ENCODE measurements at places on chromosomes 1 and 21.

DNA sequence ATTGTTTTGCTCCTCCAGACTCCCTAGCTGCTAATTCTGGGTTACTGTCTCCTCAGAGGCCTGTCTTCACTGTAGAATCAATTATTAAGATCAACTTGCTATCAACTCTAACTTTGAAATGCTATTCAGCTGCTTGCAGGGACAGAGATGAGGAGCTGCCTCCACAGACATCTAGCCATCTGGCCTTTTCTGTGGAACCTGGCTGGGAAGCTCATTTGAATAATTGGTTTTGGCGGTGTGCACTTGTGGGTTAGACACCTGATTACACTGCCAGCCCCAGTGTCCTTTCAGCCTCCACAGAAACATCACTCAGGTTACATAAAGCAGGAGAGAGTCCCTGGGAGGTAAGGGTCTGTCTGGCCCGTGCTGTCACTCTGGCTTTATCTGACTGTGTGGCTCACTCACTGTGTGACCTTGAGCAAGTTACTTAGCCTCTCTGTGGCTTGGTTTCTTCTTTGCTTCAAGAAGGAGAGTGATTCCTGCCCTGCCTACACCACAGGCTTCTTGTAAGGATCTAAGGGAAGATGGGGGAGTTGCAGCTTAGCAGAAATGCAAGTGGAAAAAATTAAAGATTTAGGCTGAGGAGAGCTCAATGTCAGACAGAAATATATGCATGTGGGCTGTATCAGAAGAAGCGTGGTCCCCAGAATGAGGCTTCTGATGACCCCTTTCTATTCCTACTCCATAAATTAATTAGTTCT lies 131.6 kb downstream of the BEND5 start:
- DNase-seq, result no peak

DNA sequence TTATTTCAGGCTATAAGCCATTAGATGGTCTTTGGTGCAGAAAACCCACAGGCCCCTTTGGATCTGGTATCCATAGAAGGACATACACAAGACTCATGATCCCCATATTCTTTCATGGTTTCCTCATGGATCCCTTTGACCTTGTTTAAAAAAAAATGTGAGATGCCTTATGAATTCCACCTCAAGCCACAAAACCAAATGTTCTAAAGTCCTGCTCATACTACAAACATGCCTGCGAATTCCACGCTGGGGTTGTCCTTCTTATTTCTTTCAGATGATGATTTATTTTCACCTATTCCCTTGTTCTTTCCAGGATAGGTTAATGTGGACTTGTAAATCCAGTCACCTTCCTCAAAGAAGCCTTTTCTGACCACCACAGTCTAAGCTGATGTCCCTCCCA lies 256.9 kb upstream of the DPYD start:
- no peak for DNase-seq

DNA sequence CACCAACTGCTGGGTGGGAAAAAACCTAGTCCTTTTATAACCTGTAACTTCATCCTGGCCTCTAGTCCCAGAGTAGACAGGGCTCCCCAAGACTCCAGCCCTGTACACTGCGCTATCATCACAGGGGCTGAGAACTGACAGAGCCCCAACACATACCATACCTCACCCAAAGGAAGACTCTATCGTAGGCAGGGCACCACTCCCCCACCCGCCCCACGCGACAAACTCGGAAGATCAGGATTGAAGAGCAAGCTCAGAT lies 15.8 kb downstream of the INPP5B start:
- no peak for DNase-seq

GRCh38 chr1:9561429-9561828 lies 22.2 kb downstream of the SLC25A33 start:
- peak; percentile 60 for DNase-seq

- DNase-seq, result no peak
Measured at GRCh38 chr1:106534612-106535011, 521.9 kb upstream of the PRMT6 start.

- no peak for DNase-seq
Measured at GRCh38 chr1:107897438-107898345, 67.3 kb downstream of the VAV3 start.

DNA sequence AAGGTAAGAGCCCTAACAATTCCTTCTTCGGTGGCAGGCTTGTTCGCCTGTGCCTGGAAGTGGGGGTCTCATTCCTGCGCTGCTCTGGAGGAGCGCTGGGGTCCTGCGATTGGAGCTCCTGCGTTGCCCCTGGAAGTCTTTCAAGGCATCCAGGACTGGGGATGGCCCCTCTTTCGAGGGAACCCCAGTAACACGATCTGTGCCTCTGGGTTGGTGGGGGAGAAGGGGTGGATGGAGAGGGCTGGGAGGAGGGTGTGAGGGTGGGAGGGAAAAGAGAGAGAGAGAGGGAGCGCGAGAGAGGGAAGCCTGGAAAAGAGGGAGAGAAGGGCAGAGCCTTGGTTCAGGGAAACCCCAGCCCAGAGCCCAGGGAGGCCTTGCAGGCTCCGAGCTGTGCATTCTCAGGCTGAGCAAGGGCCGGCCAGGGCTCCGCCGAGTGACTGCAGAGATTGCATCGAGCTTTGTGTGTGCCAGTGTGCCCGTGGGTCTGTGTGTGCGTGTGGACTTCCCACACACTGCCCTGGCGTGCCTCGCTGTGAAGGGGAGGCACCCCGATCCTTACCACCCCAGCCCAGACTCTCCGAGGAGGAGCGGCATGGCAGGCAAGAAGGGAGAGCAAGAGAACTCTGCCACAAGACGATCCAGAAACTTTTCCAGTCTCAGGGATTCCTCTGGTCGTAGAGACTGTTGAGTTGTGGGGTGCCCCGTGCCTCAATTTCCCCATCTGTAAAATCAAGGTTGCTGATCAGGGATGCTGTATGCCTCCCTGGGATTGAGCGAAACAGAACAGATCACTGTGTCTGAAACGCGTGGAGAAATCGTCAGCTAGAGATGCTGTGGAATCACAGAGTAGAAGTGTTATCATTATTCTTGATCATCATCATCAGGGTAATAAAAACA lies 619 bp downstream of the BCL9 start:
- no peak for DNase-seq

GRCh38 chr1:36207339-36207738 lies 16.9 kb upstream of the THRAP3 start:
- no peak for DNase-seq

GRCh38 chr1:198771563-198772153 lies 132.8 kb downstream of the PTPRC start:
- no peak for DNase-seq

- DNase-seq, result no peak
Measured at GRCh38 chr1:87989346-87989745, 660.7 kb downstream of the LMO4 start.

- no peak for DNase-seq
Measured at GRCh38 chr1:243236604-243237252, 18.4 kb downstream of the CEP170 start.

- no peak for DNase-seq
Measured at GRCh38 chr1:230798491-230798890, 51.3 kb downstream of the CAPN9 start.

DNA sequence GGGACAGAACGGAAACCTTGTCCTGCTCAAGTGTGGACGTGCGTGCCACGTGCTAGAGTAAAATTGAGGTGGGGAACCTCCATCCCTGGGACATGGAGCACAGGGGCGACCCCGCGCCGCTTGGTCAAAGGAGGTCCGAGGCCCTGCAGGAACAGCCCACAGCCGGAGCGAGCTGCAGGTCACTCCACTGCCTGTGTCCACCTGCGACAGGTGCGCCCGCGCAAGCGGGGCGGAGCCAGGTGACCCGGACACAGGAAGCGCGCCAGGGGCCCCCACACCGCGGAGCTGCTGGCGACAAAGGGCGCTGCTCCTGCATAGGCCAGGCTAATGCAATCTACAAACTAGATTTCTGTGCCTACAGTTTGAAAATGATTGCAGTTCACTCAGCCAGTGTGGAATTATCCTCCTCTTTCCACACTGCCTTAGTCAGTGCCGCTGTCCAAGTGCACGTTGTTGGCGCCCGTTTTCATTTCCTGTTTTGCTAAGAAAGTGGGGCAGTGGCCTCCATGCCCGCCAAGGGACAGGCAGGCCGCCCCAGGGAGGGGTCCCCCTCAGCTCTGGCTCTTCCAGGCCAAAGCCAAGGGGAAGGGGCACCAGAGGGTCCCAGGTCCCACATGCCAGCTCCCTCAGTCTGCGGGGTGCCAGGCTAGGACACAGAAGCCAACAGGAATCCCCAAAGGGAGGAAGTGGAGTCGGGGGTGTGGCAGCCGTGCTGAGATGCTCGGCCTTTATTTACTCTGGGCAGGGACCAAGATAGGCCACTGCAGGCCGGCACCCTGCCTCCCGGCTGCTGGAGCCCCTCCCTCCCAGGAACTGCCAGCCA lies 4.3 kb upstream of the NADK start:
- no peak for DNase-seq

DNA sequence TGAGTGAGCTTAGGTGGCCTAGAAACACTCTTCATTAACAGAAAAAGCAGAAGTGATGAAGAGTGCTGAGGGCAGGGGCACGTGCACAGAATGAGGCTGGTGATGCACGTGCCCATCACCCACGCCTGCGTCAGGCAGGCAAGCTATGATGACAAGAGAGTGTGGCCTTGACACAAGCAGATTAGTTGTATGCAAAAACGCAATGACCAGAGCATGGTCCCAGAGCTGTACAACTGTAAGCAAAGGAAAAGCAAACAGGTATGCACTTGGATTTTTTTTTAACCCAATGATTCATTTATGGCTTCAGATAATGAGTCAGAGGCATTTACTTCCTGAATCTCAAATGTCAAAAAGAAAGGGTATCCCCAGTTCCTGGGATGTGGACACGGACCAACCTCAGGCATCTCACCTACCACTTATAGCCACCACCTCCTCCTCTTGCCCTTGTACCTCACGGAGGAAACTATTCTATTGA lies 9.1 kb upstream of the TMEM61 start:
- DNase-seq, result no peak

DNA sequence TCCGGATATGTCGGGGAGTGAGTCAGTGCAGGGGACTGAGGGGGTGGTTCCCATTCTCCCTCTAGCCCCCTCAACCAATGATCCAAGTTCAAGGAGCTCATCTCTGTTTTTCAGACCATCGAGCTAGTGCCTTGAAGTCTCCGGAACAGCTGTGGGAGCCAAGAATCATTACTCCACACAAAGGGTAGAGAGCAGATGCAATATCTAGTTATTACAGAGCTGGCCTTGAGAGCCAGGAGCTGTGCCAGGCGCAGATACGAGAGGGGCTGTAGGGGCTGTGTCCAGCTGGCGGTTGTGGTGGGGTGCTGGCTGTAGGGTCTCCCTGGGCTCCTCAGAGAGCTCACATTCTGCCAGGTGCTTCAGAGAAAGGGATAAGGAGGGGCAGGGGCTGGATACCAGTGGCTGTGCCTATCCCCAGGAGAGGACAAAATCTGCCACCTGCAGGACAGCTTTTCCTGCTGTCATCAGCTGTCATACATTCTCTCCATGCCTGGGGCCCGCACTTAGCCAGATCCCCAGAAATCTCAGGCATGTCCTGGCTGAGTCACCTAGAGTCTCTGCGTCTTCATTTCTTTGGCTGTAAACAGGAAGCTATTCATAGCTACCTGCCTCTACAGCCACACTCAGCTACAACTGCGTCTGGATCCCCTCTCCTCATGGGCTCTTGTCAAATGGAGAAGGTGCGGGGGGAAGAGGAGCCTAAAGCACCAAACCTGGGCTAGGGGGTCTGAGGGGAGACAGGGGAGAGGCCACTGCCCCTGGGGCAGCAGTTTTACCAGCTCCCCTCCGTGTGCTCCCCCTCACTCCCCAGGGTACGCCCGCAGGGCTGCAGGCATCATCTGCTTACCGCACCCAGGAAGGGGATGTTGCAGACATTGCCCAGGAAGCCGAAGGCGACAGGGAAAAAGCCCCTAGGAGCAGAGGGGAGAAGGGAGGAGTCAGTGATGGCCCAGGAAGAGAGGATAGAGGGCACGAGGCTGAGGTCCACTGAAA lies 2.4 kb upstream of the KISS1 start:
- peak; percentile 27 for DNase-seq

DNA sequence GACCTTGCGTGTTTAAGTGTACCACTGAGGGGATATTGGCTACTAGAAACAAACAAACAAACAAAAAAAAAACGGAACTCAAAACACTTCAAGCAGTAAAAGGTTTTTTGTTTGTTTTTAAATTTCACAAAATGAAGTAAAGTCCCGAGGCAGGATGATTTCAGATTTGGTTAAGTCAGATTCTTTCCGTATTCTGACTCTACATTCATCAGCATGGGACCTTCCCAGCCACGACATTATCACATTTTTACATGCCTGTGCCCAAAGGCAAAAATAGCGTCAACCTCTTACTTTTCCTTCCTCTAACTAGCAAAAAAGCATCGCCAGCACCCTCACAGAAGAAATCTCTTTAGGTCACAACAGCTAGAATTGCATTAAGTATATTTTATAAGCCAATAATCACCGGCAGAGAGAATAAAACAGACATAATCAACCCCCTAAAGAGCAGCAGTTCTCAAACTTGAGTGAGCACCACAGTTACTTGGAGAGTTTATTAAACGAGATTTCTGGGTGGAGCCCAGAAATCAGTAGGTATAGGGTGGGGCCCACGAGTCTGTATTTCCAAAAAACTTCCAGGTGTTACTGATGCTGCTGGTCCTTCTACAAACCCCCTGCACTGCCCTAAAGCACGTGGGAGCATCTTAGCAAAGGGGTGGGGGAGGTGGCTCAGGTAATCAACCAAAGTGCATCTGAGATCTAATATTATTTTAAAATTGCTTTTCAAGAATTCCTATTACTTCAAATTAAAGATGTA lies 227.6 kb downstream of the RGS7 start:
- no peak for DNase-seq

GRCh38 chr1:179933219-179933618 lies 21.4 kb upstream of the CEP350 start:
- DNase-seq, result no peak

DNA sequence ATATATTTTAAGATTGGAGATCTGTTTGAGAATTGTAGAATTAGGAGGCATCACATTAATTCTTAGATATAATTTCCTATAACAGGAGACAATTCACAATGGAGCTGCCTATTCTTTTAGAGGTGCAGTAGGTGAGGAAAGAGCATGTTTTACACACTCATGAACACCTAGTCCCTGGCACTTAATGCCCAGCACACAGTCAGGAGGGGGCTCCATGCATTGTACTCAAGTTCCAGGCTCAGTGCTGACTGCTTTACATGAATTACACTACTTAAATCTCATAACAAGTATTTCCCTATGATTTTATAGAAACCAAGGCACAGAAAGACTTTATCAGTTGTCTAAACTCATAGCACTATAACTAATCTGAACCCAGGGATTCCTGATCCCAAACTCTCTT lies 360 bp upstream of the GBP3 start:
- DNase-seq, result no peak

- no peak for DNase-seq
Measured at GRCh38 chr1:164675342-164675904, 116.4 kb downstream of the PBX1 start.
